RPMI7951 (cell line): ENCODE measurements at places on chromosomes 11 and 22. TPM values are rescaled to one million over a fixed set of nuclear protein-coding genes. Genes with fewer than 3 reads are reported as not detected.
A peak's percentile ranks its signal among the peaks of the same experiment; 100 is the strongest.

DNA sequence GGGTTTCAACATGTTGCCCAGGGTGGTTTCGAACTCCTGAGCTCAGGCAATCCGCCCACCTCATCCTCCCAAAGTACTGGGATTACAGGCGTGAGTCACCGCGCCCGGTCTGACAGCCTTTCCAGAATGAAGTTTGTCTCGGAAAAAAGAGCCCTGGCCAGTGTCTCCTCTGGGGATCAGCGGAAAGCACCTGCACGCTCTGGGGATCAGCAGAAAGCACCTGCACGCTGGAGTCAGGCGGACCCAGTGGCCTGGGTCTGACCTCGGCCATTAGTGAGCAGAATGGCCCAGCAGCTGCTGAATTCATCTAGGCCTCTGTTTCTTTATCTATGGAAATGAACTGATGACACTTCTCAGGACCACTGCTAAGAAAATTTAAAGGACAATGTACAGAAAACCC is 10.5 kb upstream of the TESMIN start:
- no peak for DNase-seq

- DNase-seq, result no peak
Measured at GRCh38 chr11:30016588-30017363, at the start of gene KCNA4. KCNA4 (minus strand) TSS chr11:30017030; CDS start chr11:30012678, 4,352 bp downstream.

Gene UBQLN3
- total RNA-seq, result not detected in 2 replicates

Gene ANGPTL5
- not detected in 2 replicates for total RNA-seq

Gene APOA4
- not detected in 2 replicates for total RNA-seq

DNA sequence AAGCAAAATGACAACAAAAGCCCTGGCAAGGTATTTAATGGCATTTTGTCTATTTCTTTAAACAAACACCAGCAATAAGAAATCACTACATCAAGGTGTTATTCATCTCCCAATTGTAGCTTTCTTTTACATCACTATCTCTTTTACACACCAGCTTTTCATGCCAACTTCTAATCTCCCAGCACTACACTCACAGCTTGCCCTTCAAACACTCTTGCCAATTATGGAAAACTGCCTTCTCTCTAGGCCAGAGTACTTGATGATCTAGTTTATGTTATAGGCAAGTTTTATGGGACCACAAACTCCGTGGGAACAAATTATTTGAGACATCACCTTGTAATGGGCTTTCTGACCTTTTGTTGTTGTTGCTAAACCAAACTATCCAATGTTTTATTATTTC is 61.3 kb downstream of the SVIP start:
- no peak for DNase-seq

GRCh38 chr22:49207008-49208003 is 620.4 kb downstream of the BRD1 start:
- no peak for DNase-seq

DNA sequence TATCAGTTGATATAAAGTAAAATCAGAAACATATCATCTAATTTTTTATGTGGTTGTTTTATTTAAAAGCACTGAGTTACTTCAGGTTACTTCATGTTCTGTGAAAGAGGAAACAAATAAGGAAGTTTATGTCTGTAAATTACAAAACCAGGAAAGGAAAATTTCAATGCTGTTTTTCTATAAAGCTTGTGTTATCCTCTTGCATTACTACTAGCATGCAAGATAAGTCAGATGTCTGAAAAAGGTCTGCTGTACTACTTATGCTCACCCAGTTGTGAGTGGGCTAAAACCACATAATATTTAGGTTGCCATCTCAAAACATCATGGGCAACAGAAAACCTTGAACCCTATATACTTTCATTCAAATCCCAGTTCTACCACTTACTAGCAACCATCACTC is 121.5 kb downstream of the ATG16L2 start:
- no peak for DNase-seq

DNA sequence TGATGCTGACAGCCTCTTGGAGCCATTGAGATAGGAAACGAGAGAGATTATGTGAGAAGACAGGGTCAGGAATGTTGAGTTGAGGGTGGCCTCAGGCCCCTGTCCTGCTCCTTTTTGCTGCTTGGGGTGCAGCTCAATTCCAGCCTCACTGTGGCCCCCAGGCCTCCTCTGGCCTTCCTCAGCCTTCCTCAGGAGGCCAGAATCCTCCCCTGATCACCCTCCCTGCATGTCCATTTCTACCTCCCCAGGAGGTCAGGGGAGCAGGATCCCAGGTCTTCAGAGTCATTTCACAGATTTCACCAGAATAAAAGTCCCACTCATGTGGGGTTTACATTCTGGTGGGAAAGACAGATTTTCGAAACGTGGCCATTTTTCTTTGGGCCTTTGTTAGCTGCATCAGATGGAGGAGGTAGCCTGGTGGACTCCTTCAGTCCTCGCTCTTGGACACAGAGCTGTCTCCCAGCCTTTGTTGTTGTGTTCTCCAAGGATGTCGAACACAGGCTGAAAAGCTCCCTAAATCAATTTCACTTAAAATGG is 2.2 kb upstream of the KCNQ1OT1 start:
- DNase-seq, result no peak

DNA sequence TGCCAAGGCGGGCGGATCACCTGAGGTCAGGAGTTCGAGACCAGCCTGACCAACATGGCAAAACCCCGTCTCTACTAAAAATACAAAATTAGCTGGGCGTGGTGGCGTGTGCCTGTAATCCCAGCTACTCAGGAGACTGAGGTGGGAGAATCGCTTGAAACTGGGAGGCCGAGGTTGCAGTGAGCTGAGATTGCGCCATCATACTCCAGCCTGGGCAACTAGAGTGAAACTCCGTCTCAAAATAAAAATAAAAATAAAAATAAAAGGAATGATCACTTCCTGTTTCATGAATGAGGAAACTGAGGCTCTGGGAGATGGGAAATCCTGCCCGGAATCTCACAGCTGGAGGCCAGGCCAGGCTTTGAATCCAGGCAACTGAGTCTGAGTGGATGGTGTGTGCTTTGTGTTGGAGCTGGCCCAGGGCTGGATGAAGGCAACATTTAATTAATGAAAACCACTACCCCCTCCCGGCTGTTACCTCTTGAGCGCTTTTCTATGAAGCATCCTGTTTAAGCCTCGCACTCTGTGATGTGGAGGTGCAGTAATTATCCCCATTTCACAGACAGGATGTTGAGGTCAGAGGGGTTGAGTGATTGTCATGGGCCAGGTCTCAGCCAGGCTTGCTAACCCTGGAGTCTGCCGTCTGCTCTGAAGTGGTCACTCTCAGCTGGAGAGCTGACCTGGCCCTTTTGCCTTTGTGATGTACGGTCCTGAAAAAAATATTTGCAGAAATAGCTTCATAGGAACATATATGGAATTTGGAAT is 27.8 kb downstream of the LRP5 start:
- DNase-seq, result no peak

DNA sequence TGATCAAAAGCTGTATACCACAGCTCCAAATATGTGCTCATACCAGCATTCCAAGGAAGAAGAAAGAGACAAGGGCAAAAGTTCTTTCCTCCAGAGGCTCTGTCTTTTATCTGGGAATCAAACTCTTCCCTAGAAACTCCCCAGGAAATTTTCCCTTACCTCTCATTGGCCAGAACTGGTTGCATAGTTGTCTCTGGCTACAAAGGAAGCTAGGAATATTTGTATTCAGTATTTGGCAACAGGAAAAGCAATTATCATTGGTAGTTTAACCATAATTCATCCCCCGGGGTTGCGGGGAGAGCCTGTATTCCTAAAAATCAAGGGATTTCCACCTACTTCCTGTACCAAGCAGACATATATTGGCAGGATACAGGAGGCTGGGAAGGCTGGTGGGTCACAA is 10.5 kb upstream of the ZFTA start:
- no peak for DNase-seq

DNA sequence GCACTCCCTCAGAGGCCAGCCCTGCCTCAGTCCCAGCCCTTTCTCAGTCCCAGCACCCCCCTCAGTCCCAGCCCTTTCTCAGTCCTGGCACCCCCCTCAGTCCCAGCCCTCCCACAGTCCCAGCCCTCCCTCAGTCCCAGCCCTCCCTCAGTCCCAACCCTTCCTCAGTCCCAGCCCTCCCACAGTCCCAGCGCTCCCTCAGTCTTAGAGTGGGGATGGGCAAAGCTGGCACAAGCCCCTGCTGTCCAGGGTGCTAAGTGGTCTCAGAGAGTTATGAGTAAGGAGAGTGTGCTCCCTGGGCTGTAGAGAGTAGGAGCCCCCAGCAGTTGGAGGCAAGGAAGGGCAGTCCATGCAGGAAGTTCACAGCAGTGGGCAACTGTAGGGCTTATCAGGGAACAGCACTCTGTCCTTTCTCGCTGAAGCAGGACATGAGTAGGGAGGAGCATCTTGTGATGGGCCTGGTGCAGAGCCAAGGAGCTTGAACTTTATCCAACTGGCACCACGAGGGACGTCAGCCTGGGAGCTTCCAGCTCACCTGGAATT is 51.4 kb upstream of the CRYBB3 start:
- no peak for DNase-seq

Gene CEP126
- total RNA-seq, result 0.78 and 2.6 TPM in 2 replicates

DNA sequence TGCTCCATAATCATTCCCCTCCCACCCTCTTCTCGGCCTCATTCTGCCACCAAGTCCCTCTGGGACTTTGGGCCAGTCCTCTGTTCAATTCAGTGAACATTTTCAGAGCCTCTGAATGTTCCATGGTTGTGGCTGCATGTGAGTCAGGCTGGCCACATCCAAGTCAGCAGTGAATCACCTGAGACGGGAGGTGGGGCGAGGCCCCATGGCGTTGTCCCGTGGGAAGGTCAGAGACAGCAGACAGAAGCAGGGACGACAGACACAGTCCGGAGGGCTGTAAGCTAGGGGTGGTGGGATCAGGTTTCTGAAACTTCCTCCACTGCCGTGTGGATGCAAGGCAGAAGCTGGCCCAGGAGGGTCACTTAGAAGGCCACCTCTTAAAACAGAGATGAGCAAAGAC is 324.8 kb downstream of the MN1 start:
- DNase-seq, result peak; percentile 79

DNA sequence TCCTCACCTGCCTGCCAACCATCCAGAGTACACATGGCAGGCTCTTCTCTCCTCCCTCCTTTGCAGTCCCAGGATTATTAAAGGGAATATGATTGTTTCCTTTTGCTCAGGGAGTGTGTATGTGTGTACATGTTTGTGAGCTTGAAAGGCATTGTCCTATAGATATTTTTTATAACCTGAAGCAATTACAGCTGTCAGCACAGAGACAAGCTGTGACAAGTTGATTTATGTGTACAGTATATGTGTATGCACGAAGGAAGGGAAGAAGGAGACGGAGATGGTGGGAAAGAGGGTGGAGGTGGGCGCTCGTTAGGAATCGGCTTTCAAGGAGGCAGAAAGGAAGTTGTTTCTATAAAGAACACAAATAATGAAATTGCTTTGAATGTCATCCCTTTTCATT is 537.0 kb downstream of the NTM start:
- DNase-seq, result no peak

Gene LSP1
- 2.4 and 3.8 TPM in 2 replicates for total RNA-seq

DNA sequence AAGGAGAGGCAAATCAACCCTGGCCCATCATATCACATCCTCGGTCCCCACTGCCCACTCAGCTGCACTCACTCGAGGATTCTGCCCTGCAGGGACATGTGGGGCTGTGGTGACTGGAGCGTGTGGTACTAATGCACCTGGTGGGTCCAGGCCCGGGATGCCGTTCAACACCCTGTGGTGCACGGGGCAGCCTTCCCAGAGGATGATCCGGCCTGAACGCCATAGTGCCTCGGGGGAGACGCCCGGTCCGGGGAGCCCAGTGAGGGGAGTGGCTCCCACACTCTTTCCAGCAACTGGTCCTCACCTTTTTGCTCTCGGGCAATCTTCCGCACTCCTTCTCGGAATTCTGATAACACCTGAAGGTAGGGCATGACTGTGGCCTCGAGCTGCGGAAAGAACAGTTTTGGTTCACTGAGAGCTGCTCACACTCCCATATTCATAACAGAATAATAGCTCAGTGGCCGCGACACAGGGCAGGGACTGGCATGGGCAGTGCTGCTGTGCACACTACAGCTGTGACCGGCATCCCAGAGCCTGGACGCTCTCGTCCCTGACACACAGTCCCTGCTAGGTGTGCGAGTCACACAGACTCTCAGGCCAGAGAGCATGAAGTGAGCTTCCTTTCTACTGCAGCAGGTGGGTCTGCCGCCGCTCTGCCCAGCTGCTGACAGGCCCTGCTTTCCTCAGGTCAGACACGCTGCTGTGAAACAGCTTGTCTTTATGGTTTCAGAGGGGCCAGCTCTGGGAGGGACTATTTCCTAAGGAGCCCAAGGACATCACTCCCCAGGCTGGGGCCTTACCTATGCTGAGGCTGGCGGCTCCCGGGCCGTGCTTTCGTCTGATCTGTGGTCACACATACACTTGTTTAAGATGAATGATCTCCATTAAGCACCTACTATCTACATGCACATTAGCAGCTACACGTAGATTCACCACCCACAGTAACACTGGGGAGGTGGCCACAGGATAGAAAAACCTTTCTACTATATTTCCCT is 20.1 kb upstream of the NAP1L4 start:
- DNase-seq, result no peak

Gene NRIP3
- total RNA-seq, result 31.7 and 31.8 TPM in 2 replicates

Gene OR52M1
- total RNA-seq, result not detected in 2 replicates

DNA sequence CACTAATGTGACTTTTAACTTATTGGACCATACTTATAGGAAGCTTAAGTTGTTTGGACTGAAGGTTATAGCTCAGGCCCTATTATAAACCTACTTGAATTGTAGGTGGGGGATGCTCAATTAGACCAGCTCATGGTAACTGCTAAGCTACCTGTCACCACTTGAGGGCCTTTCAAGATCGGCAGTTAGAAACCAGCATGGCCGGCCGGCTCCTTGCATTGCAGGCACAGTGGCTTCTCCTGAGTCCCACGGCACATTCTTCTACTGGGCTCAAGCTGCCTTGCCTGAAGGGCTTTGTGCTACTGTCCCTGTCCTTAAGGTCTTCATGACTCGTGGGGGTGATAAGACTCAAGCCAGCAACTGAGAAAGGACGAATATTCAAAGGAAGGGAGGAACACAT is 70.8 kb downstream of the TBC1D22A start:
- no peak for DNase-seq

GRCh38 chr11:21295508-21295907 is 626.1 kb downstream of the NELL1 start:
- no peak for DNase-seq

- DNase-seq, result no peak
Measured at GRCh38 chr11:118909619-118910308, 16.0 kb downstream of the BCL9L start.

Gene TYR
- 2.0 and 2.3 TPM in 2 replicates for total RNA-seq

DNA sequence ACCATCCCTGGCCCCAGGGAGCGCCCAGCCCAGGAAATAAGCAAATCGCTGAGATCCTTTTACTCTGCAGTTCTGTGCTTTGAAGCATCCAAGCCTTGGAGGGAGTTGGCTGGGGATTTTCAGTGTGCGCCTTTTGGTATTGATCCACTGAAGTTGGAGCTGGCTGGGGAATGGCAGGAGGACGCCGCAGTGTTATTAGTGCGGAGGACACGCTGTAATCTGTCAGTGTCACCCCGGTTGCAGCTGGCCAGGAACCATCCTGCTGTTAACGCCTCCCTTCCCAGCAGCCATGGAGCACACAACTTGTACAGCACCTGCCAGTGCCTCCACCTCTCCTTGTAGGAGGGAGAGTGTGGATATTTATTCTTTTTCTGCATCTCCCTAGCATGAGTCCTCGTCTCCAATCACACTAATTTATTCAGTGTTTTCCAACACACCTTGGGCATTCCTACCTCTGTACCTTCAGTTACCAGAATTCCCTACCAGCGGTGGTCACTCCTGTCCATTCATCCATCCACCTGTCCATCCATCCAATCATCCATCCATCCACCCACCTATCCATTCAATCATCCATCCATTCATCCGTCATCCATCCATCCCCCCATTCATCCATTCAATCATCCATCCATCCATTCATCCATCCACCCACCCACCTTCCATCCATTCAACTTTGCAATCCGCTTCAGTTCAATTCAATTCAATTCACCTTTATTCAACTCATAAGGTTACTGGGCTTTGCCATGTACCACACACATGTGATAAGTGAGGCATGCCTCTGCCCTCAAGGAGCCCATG is 21.9 kb upstream of the EIF3D start:
- no peak for DNase-seq
